Fibroblast of skin of right quadriceps (primary cell): ENCODE measurements at places on chromosomes 1 and 21.

DNA sequence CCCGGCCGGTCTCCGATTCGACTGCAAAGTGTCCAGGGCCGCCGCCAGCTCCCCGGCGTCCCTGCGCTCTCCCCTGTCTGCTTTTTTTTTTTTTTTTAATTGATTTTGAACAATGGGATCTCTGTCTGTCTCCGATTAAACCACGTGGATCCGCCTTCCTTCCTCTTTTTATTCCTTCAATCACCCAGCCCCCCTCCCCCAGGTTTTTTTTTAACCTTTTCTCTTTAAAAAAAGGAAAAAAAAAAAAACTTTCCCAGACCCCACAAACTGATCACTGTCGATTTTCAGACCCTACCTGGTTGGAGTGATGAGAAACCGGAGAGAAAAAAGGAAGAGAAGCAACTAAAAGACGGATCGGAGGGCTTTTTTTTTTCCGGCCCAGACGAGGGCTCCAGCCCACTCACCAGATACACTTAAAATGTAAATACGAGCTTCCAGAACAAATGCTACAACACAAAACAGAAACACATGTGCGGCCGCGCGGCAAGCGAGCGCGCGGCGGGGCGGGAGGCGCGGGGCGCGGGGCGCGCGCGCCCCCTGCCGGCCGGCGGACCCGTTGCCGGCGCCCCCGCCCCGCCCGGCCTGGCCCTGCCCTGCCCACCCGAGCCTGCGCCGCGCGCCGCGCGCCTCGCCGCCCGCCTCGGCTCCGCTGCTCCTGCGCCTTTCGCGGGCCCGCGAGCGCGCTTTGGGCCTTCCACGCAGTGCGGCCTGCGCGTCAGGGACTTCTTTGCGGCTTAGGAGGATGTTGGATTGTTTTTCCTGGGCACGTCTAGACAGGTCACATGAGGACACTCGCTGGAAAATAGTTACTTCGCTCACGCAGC, at the start of gene RCC2:
RCC2 (minus strand) TSS at position 428 of the 824 bp plus-strand sequence. CDS start 1,163 bp downstream, outside the sequence.
- DNase-seq = peak; percentile 80

GRCh38 chr1:1361982-1362423, 3.6 kb upstream of the MXRA8 start:
- DNase-seq = peak; percentile 78

- DNase-seq = no peak
Observed at GRCh38 chr1:178614286-178614685, 101.4 kb downstream of the TEX35 start.

DNA sequence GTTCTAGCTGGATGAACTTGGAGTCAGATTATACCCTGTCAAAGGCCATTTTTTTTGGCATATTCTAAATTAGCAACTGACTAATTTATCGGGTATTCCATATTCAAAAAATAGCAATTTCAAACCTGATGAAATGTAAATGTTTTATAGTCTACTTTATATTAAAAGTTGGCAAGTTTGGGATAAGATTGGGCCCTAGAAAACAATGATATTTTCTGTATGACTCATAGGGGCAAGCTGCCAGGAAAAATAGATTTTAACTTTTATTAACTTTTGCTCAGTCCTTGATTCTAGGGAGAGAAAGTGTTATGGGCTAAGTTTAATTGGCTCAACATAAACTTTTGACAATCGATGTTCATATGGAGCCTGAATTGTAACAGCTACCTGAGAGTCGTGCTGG, 576.9 kb upstream of the B3GALT2 start:
- peak; percentile 44 for DNase-seq

DNA sequence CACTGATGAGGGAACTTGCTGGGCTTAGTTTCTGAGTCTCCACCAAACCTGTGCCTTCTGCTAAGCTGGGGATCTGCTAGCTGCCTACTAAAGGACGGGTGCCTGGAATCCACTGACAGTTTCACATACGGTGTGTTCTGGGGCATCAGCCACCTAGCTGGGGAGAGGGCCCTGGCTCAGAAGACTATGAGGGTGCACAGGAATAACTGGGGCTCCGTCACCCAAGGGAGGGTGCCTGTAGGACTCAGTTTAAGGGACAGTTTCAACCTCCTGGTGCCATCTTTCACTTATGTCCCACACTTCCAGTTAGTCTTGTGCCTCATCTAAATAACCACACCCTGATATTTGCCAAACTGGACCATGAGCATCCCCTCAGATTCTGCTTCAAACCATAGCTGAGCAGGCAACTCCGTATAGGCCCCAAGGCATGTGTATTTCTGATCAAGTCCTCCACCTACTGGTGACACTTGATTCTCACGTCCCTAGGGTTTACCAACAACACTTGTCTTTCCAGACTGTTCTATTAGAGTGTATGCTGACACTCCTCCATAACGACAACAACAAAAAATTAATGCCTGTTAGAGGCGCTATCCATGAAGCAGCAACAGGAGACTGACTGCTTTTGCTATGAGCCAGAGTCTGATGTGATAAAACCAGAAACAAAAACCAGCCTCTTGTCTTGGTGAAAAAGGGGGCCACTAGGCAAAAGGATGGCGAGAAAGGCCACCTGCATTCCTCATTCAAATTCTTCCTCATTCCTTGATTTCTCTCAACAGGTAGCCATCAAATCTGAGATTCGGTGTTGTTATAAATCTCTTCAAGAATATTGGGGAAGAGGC, 55.0 kb upstream of the PAXBP1 start:
- DNase-seq = peak; percentile 44

DNA sequence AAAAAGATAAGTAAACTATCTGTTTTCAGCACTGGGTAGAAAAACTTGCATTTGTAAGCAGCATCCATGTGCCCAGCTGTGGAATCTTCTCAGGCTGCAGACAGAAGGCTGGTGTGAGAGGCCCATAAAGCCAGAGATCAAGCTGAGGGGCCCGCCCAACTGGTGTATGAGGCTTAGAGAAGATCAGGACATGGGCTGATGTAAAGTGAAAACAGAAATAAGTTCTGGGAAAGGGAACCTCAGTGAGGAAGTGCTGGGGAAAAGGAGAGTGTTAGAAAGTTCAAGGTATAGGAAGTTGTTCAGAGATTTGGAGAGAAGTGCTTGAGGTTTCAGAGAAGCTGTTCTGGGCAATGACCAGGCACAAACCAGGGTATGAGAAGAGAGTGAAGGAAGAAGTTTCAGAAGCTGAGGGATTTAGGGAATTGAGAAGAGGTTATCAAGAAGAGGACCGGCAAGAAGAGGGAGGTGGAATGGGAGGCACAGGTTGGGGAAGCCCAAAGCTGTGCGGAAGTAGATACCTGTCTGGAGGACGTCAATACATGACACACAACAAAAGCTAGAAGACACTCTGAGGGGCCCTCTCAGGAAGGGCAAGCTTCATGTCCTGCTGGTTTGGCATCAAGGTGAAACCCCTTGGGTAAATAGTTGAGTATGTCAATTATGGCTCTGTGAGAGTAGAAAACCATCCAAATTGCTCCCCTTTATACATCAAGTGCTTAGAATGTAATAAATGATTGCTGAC, 2.7 kb upstream of the CD5L start:
- no peak for DNase-seq

DNA sequence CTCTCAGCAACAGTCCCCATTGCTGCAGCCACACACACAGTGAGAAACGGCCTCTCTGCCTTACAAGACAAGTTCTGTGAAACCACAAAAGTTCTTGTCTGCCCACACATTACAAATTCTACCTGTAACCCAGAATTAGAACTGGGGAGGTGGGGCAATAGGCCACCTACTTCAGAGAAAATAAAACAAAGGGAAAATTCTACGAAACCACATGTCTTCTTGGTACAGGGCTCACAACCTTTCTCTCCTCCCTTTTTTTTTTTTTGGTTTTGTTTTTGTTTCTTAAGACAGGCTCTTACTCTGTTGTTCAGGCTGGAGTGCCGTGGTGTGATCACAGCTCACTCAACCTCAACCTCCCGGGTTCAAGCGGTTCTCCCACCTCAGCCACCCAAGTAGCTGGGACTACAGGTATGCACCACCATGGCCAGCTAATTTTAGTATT, 30.2 kb downstream of the LPAR3 start:
- DNase-seq = no peak

DNA sequence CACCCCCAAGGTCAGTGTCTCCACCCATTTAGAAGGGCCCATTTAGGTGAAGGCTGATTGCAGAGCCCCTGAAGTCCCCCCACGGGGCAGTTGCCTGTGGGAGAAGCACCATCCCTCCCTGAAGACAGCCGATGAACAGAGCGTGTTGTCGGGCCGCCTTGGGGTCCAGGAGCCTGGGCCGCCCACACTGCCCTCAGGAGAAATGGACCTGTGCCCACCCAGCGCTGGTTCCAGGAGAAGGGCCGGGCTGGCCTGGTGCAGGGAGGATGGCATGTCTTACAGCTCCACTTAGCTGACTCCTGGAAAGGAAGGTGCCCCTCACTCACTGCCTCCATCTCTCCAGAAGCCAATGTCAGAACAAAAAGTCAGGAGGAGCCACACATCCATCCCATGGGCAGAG, 252.7 kb upstream of the VAMP3 start:
- DNase-seq = no peak

- no peak for DNase-seq
Observed at GRCh38 chr1:20351911-20352701, 61.4 kb downstream of the VWA5B1 start.

DNA sequence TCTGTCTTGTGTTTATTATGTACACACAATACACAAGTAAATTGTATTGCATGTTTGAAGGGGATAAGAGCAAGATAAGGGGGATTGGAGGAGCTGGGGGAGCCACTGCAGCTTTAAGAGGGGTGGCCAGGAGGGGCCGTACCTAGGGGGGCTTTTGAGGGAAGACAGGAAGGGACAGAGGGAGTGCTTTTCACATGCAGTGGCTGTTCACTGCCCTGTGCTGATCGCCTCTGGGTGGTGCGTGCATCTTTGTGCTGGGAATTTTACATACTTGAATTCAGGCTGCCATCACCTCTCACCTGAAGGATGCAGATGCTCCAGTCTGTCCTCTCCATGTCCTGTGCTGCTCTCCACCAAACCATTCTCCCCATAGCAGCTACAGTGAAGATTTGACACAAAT, 179.5 kb downstream of the PTPRU start:
- no peak for DNase-seq

- DNase-seq = peak; percentile 53
Observed at GRCh38 chr1:205588636-205589035, 43.2 kb downstream of the ELK4 start.

- peak; percentile 25 for DNase-seq
Observed at GRCh38 chr1:3858231-3858981, 1.1 kb downstream of the DFFB start.

DNA sequence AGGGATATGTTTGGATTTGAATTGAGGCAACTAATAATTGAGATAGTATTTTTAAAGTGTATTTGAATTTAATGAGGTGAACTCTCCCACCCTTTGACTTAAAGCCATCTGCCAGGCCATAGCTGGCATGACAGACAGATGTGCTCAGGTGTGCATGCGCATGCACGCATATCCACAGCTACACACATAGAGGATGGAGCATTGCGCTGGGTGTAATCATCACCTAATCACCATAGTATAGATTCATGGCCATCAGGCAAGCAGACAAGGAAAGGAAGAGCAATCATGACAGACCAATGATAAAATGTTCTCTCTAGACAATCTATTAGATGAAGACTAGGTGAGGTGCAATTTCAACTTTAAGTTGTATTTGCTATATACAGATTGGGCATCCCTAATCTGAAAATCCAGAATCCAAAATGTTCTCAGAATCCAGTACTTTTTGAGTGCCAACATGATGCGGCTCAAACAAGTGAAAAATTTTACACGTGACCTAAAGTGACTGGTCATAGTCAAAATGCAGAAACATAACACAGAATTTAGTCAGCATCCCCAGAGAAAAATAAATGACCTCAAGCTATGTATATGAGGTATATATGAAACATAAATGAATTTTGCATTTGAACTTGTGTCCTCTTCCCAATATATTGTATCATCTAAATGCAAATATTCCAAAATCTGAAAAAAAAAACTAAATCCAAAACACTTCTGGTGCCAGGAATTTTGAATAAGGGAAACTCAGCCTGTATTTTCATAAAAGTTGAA, 70.1 kb downstream of the PTPRC start:
- DNase-seq = no peak

- DNase-seq = no peak
Observed at GRCh38 chr21:33870768-33871167, 44.8 kb downstream of the ATP5PO start.

DNA sequence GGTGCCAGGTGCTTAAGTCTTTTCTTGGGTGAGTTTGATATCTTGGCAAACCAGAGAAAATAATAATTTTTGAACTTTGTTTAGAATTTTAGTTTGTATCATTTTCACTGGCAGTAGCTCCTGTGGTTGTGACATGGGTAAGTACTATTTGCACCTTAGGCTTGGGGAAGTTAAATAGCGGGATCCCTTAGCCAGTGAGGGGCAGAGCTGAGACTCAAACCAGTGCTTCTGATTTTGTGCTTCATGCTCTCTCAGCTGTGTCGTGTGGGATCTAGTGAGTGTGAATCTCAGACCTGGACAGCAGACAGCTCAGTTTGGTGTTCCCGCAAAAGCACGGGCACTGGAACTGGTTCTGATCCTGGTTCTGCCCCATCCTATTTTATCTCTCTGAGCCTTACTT, 9.6 kb downstream of the PRCC start:
- no peak for DNase-seq

DNA sequence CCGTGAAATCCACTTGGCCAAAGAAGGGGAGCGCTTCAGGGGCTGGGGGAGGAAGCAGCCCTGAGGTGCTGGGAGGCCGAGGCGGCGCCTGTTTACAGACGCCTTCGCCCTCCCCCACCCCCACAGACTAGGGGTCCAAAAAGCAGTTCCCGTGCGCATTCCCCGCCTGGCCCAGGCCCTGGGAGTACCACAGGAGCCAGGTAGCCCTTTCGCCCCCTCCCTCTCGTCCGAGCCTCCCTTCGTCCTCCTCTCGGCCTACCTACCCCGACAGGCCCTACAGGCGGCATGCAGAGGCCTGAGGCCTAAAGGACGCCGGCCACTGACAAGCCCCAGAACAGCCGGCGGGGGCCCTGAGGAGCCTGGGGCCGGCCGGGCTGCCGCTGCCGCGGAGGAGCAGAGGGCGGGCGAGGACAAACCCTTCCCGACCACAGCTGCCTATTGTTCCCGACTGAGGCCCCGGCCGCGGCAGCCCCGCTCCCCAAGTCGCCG, 522 bp downstream of the RC3H1 start:
- peak; percentile 45 for DNase-seq

DNA sequence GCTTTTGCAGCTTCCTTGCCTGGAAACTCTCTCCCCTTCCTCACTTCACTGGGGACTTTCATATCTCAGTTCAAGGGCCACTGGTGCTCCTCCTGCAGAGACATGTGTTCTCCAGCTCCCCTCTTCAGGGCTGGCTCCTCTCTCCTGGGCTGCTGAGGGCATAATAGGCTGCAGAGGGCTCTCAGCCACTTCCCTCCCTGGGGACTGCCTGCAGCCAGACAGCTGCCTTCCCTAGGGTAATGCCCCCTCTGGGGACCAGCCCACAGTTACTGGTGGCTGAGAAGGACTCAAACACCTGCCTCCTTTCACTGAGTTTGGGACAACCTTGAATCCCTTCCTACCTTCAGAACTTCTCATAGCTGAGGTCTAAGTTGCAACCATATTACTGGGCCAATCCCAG, 104.8 kb upstream of the POU3F1 start:
- DNase-seq = no peak

DNA sequence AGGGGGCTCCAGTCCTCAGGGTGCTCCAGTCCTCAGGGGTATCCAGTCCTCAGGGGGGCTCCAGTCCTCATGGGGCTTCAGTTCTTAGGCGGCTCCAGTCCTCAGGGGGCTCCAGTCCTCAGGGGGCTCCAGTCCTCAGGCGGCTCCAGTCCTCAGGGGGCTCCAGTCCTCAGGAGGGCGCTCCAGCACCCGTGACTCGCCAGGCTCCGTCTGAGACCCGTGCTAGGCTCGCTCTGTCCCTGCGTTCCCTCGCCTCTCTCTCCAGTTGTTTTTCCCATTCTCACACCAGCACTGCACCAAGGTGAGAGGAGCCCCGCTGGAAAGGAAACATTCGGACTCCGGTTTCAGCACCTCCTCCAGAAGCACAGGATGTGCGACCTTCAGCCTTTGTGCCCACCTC, 9.4 kb upstream of the OR2M2 start:
- DNase-seq = no peak
